ENCODE measurements at places on chromosomes 3 and 15.

DNA sequence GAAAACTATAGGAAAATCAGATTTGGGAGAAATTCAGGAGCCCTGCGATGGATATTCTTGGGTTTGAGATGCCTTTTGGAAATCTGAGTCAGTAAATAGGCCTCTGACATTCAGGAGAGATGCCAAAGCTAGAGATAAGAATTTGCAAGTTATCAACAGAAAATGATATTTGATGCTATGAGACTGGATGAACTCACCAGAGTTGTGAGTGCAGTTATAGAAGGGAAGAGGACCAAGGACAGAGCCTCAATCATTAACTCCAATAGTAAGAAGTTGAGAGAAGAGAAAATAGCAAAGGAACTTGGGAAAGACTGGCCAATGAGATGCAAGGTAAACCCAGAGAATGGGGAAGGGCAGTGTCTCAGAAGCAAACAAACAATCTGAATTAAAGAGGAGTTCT, 7.9 kb upstream of the ANO10 start:
- no peak for DNase-seq

GRCh38 chr3:168094580-168094876, 1.2 kb downstream of the GOLIM4 start:
- DNase-seq, result no peak

GRCh38 chr15:90044191-90044590, 43.1 kb downstream of the ZNF710 start:
- DNase-seq, result peak; percentile 48

GRCh38 chr3:194058189-194058571, 77.8 kb upstream of the HES1 start:
- DNase-seq, result peak; percentile 87

DNA sequence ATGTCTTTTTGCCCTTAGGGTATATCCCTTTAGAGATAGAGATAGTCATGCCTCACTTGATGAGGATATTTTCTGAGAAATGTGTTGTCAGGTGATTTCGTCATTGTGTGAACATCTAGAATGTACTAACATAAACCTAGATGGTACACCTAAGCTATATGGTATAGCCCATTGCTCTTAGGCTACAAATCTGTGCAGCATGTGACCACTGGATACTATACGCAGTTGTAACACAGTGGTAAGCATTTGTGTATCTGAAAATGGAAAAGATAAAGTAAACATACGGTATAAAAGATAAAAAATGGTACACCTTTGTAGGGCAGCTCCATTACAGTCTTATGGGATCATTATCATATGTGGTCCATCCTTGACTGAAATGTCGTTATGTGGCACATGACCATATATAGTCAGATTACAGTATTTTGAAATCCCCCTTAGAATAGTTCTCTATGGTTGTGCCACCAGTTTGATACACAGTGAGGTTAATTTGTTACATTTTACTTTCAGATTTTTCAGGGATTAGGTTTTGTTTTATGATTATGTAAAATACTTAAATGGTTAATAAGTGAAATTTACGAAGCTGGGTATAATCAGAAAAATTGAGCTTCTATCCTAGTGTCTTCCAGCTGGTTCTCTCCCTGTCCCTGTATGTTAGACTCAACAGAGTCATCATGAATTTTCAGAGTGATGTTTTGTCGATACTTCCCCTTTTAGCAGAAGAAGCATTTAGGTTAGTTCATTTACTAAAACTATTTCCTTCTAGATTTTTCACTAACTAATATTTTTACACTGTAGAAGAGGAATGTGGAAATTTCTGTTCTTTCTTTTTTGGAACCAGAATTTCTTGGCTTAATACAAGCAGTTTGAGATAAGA, 12.8 kb downstream of the SETD5 start:
- no peak for DNase-seq

GRCh38 chr3:125194061-125194848, 18.3 kb downstream of the SLC12A8 start:
- no peak for DNase-seq

DNA sequence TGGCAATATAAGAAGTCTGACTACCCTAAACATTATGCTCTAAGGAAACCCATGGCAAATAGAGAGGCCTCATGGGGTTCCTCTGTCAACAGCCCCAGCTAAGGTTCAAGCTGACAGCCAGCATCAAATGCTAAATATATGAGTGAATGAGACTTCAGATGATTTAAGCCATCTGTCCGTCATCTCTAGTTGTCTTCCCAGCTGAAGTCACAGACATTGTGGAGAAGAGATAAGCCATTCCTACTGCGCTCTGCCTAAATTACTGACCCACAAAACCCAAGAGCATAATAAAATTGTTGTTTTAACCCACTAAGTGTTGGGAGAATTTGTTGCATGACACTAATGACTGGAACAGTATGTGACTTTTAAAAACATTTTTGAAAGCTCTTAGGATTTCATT, 87.3 kb upstream of the IGSF10 start:
- no peak for DNase-seq

GRCh38 chr3:99624496-99625236, 13.7 kb upstream of the COL8A1 start:
- no peak for DNase-seq

DNA sequence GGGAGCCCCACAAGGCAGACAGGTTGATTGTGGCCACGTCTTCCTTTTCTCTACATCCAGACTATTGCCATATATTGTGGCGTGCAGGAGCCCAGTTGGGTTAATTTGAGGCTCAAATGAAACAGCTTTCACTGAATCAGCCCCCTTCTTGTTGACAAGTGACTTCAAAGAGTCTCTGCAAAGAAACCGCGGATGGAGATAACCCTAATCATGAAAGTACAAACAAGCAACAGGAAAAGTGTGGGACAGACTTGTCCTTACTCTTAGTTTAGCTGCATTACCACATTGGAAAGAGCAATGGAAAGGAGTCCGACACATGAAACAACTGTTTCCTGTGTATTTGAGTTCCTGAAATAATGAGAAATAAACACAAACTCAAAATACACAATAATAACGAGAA, 3.3 kb downstream of the TMEM40 start:
- no peak for DNase-seq

DNA sequence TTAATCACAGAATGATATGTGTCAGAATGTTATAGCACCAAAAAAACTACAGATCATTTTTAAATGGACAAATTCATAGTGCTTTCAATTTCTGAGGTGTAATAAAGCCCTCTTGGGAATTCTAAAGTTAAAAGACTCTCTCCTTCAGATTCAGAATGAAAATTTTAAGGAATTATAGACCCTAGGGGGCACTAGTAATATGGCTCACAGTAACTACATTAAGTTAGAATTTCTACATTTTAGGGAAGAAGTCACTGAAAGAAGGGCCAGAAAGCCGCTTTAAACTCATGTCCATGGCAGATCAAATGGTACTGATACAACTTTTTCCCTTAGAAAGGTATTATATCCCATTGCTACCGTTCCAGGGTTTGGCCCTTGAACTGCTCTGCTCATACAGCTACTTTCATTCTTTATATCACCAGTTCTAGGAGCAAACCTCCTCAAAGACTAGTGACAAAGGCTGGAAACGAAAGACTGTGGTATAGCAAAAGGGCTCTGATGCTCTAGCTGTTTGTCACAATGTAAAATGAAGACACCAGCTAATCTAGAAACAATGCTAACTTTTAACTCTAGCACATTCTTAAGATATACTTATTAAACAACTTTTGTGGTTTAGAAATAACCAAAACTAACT, 18.1 kb downstream of the DAZL start:
- no peak for DNase-seq

- no peak for DNase-seq
Measured at GRCh38 chr3:82067420-82067819, 306.0 kb upstream of the GBE1 start.

- DNase-seq, result no peak
Measured at GRCh38 chr3:23519314-23520208, 286.2 kb upstream of the UBE2E1 start.

DNA sequence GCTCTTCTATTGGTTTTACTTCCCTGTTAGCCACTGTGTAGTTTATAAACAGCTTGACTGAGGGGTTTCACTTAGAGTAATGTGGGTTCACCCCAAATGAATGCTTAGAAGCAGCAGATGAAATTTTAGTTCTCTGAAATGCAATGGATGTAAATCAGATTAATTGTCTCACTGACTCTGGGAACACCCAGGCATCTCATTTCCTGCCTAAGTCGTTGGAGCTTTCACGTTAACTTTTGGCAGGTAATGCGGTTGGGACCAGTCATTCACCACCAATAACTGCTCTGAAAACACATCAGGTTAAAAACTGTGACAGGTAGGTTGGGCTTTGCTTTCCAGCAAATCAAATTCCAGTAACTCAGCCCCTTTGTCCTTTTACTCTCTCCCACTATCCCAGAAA, 775.4 kb downstream of the NTRK3 start:
- no peak for DNase-seq

DNA sequence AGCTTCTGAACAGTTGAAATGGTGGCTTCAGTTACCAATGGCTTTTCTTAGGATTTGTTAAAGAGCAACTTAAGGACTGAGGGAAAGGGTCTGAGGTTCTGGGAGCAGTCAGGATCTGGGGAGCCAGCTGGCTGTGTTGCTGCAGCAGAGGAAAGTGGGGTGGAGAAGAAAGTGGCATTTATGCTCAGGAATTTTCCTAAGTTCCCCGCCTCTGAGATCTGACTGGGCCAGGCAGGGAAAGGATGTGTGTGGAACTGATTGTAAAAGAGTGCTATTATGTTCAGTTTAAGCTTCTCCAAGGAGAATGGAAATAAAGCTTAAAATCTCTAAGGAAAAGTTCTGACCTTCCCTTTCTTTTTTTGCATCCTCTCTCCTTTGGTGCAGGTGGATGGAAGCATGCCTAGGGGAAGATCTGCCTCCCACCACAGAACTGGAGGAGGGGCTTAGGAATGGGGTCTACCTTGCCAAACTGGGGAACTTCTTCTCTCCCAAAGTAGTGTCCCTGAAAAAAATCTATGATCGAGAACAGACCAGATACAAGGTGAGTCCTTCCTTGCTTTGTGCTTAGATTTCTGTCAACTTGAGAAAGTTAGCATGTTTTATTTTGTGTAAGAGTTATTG, 37.8 kb downstream of the IQGAP1 start:
- DNase-seq, result no peak

DNA sequence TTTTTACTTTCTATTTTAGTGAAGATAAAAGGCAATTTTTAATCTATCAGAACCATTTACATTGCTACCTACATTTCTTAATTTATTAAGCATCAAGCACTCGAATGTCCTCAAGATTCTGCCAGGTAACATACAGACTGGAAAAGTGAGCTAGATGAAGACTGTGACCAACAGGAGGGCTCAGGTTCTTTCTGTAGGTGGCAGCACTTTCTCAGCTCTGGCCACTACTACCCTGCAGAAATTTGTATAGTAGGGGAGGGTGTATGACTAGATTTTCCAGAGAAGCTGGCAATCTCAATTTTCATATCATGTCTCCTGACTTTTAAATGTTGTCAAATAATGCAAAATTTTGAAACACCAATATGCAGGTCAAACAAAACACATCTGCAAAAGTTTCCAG, 165.0 kb upstream of the SUCLG2 start:
- DNase-seq, result no peak

DNA sequence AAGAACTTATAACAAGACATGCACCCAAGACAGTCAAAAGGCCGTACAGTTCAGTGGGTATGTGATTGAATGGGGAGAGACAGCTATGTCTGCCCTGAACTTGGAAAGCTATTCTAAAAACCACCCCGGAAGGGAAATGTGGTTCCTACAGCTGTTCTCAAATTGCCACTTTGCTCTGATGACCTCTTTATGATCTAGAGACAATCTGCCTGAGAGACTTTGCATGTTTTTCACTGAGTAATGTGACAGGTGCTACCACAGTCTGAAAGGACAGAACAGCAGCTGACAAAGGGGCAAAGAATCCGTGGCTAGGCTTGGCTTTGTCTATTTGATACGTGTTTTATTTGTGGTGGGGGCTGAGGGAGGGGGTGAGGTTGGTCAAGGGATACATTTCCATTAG, 148.3 kb upstream of the NPHP3 start:
- no peak for DNase-seq

GRCh38 chr3:158703566-158703965, 28.7 kb downstream of the RARRES1 start:
- no peak for DNase-seq

- DNase-seq, result no peak
Measured at GRCh38 chr3:182913889-182914288, 66.4 kb downstream of the DCUN1D1 start.

- no peak for DNase-seq
Measured at GRCh38 chr15:63382966-63383710, 1.5 kb upstream of the CA12 start.

DNA sequence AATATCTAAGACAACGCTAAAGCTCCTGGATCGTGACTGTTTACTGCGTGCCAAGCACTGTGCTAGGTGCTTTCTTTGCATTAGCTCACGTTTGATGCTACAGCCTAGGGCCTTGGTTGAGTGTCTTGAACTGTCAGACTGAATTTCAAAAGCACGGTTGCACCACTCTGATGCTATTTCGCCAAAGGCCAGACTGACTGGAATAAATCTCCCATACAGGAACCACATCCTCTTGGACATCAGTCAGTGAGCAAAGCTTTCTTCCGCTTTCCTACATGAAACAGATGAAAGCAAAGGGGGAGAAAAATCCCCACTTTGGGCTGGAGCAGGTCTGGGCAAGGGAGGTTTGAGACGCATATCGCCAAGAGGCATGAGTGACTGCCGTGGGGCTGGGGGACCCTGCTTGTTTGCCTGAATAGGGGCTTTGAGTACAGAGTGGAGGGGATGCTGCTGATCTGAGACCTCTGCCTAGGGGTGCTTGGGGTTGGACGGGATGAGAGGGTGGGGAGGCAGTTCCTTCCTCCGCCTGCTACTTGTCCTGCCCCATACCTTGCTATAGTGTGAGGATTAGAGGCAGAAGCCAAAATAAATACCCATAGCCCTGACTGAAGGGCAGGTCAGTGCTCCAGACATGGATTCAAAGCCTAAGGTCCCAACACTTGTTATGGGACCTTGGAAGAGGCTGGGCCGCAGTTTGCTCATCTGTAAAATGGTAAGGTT, 5.3 kb downstream of the FGD5 start:
- DNase-seq, result no peak

GRCh38 chr15:48989170-48989569, 25.5 kb upstream of the SHC4 start:
- DNase-seq, result no peak

GRCh38 chr3:145124900-145125678, 1035.9 kb downstream of the PLOD2 start:
- DNase-seq, result no peak

- no peak for DNase-seq
Measured at GRCh38 chr3:193790086-193790990, 197.3 kb downstream of the OPA1 start.

DNA sequence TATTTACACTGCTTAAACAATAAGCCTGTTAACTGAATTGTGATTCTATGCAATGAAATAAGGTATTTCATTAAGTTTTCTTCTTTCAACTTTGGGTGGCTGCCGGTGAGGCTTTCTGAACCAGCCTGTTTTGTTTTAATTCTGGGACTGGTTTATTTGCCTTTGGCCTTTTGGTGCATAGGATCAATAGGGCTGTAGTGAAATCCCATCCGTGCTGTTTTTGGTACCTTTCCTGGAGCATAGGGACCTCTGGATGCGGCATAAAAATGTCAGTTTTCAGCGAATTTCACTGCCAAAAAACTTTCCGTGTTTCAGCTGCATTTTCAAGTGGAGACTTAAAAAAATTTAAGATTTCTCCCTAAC, 514 bp downstream of the PLS1 start:
- DNase-seq, result no peak

Measured in right lobe of liver (tissue), 6 donors.